Non-pigmented ciliary epithelial cell (primary cell): ENCODE measurements at places on chromosomes 2 and 18.
A peak's percentile ranks its signal among the peaks of the same experiment; 100 is the strongest.

DNA sequence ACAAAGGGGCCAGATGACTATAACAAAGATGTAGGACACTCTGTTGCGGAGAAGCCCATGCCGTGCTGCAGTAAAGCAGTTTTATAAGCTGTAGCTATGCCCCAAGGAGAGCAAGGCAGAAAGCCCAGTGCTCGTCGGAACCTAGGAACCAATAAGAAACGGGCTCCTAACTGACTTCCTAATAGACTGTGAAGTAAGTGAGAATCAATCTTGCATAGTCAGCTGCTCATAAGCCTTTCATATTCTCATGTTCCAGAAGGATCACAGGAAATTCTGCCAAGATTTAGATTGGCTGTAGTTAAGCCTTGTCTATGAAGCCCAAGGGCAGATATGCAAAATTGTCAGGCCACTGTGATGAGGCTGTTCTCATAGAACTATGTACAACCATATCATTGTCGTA is 98.4 kb downstream of the RTTN start:
- DNase-seq, result no peak

DNA sequence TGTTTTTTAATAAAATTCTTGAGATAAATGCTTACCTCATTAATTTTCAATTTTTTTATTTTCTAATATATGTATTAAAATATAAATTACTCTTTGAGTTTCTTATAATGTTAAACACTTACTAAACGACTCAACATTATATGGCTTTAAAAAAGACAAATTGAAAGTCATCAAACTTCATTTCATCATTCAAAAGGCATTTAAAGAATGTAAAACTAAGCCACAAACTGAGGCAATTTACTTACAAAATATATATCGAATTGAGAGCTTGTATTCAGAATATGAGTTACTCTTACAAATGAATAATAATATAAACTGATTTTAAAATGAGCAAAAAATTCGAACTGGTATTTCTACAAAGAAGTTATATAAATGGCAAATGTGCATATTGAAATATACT is 1262.2 kb upstream of the PIK3C3 start:
- peak; percentile 10 for DNase-seq

DNA sequence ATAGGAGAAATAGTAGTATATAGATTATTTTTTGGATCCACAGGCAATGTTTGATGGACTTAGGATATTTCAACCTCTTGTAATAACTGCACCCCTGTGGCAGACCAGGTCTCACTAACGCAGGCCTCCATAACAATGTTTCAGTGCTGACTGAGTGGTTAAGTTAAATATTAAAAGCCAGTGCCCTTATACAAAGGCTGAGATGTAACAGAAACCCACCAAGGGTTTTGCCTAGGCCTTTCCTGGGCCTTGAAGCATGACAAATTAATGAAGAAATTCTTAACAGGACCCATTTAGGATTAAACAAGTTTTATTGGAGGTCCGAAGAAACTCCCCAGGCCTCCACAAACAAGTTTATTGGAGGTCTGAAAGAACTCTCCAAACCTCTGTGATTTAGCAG is 1.6 kb upstream of the SUCLG1 start:
- DNase-seq, result no peak

- DNase-seq, result no peak
Measured at GRCh38 chr2:226514895-226515294, 284.7 kb downstream of the IRS1 start.

DNA sequence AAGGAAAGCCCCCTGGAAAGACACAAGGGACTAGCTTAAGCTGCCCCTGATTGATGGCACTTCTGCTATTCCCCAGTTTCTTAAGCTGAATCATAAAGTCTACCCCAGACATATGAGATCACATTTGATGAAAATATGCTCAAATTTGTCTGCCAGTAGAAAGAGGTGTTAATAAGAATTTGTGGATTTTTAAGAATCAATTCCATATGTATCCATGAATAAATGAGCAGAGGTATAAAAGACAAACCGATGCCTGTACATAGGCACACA is 119.9 kb downstream of the CCBE1 start:
- DNase-seq, result no peak

DNA sequence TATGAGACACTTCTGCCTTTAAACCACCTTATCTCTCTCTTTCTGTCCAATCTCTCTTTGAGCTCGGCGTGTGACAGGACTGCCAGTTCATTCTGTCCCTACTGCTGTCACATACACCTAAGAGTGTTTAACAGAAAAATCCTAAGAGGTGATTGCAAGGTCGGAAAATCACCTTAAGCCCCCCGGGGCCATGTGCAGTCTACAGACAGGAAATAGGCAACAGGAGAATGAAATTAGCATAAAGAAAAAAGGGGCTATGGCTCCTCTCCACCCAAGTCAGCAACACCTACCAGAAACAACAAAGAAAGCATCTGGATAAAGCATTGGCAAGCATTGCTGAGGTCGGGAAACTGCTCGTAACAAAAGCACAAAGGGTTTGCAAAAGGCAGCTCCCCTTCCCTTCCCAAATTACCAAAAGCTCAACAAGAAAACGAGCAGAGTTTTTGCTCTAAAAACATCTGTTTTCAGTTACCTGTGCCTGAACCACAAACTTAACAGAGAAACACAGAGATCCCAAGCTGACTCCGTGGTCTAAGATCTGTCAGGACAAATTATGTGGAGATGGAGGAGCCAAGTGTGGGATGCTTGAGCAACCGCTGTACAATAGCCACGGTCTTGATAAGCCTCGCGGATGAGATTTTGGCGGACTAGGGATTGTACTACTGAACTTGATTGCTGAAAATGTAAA is 30.4 kb downstream of the ANKRD44 start:
- no peak for DNase-seq

GRCh38 chr2:67991456-67991855 is 71.3 kb downstream of the C1D start:
- no peak for DNase-seq
